ENCODE measurements at places on chromosomes 2 and 18. TPM values are rescaled to one million over a fixed set of nuclear protein-coding genes. Genes with fewer than 3 reads are reported as not detected.

Gene BARD1
- total RNA-seq = 71.6 TPM

Gene RNF25
- 22.0 TPM for total RNA-seq

Gene PTGR3
- total RNA-seq = 33.5 TPM

Gene DYTN
- total RNA-seq = not detected

Gene ASB18
- not detected for total RNA-seq

Gene APLF
- 3.0 TPM for total RNA-seq

Gene TMEM237
- total RNA-seq = 21.6 TPM

Gene FRZB
- total RNA-seq = not detected

Gene ALPG
- total RNA-seq = not detected

DNA sequence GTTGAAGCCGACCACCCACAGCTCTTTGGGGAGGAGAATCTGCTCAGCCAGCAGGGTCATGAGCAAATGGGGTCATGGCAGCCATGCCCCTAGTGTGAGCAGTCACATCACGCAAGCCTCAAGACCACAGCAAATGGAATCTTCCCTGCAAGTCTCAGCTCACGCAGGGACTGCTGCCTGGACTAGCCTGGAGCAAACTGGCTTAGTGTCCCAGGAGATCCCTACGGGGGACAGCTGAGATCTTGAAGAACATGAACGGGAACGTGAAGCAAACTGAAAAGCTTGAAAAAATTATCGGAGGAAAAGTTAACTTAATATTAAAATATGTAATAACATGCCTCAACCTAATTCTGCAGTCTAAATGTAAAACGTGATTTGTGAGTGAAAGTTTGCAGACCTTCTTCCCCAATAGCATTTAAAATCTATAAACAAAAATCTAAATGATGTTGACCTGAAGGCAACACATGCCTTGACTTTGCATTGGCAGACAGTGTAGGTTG, 118.4 kb downstream of the FAM124B start:
- H3K36me3 ChIP-seq = no peaks in the 10 kb centered on the region
- H3K27me3 ChIP-seq = peaks cover 42% of the 10 kb centered on the region
- no peak overlapping the region for H3K4me3 ChIP-seq
- H3K4me1 ChIP-seq = no peaks in the 10 kb centered on the region
- no peak for DNase-seq

GRCh38 chr18:40133253-40133652, 1821.8 kb upstream of the PIK3C3 start:
- no peaks in the 10 kb centered on the region for H3K4me1 ChIP-seq
- H3K4me3 ChIP-seq = no peak overlapping the region
- no peak overlapping the region for H3K27ac ChIP-seq
- no peak for DNase-seq

DNA sequence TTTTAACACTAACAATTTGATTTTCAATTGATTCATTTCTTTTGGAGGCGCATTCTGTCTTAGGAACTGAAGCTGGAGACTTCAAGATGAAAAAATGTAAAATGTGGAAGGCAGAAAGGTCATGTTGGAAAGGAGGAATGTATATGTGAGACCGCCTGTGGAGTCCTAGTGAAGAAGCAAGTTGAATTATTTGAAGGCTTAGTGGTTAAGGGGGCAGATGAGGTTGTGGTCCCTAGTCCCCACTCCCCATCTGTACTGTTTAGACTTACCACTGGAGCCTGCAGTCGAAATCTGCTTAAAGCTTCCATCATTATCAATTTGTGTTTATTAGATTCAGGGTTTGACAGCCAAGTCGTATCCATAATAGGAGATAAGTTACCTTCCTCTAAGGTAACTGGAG, 15.4 kb upstream of the MIB1 start:
- no peak overlapping the region for H3K4me3 ChIP-seq
- peaks cover 5% of the 10 kb centered on the region for H3K4me1 ChIP-seq
- peaks cover 5% of the 10 kb centered on the region for H3K36me3 ChIP-seq
- H3K27ac ChIP-seq = no peak overlapping the region
- no peaks in the 10 kb centered on the region for H3K27me3 ChIP-seq

GRCh38 chr18:76592981-76593381, 97.9 kb upstream of the ZNF516 start:
- H3K27ac ChIP-seq = no peak overlapping the region
- no peak overlapping the region for H3K4me3 ChIP-seq
- no peak for DNase-seq
- no peaks in the 10 kb centered on the region for H3K4me1 ChIP-seq

DNA sequence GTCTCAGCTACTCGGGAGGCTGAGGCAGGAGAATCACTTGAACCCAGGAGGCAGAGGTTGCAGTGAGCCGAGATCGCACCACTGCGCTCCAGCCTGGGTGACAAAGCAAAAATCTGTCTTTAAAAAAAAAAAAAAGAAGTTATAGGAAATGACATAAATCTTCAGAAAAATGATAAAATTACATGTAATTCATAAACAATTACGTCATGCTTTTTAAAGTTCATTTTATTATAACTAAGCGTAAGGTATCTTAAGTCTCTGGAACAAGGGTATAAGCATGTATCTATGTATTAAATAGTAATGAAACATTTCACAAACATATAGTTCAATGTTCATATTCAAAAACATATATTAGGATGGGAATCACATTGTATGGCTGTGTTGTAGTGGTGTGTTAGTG, 425.9 kb downstream of the SPAG16 start:
- H3K4me3 ChIP-seq = no peak overlapping the region
- H3K36me3 ChIP-seq = no peaks in the 10 kb centered on the region
- H3K27me3 ChIP-seq = no peaks in the 10 kb centered on the region

DNA sequence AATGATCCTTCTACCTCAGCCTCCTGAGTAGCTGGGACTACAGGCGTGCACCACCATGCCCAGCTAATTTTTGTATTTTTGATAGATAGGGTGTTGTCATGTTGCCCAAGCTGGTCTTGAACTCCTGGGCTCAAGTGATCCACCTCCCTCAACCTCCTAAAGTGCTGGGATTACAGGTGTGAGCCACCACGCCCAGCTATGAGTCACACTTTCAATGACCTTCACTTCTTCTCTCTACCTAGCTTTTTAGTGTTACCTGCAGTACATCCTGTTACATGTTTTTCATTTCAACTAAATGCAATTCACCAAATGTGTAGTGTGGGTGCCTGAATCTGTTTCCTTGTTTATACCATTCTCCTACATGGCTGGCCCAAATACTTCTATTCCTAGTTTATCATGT, 64.0 kb downstream of the SLC39A10 start:
- no peaks in the 10 kb centered on the region for H3K27me3 ChIP-seq
- H3K36me3 ChIP-seq = peaks cover 27% of the 10 kb centered on the region
- peaks cover 4% of the 10 kb centered on the region for H3K4me1 ChIP-seq
- no peak overlapping the region for H3K4me3 ChIP-seq
